ENCODE measurements at places on chromosomes 5 and 9.

- no peak for DNase-seq
Observed at GRCh38 chr9:109918339-109919163, 138.6 kb downstream of the PALM2AKAP2 start.

- no peak for DNase-seq
Observed at GRCh38 chr5:177523711-177524538, 7.2 kb upstream of the DDX41 start.

DNA sequence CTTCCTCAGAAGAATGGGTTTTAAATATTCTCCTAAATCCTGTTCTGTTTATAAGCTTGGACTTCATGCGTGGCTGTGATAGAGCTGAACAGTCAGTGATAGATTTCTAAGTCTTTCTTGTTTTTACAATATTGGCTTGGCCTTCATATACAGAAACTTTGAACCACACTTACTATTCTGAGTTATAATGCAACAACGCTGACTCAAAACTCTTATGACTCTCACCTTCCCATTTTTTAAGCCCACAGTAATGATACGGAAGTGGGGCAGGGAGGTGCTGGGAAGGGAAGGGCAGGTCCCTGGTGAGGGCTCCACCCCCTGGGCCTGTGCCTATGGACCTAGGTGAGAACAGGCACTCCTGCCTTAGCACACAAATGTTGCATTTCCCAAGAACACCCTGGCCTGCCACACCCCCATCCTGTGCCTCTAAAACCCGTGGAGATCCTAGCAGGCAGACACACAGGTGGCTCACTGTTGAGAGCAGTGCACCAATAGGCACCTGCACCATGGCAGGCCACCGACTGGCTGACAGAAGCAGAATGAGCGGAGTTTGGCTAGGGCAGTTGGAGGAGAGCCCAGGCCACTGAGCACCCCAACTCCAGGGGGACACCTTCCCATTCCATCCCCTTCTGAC, 376.7 kb downstream of the GABRG2 start:
- no peak for DNase-seq

DNA sequence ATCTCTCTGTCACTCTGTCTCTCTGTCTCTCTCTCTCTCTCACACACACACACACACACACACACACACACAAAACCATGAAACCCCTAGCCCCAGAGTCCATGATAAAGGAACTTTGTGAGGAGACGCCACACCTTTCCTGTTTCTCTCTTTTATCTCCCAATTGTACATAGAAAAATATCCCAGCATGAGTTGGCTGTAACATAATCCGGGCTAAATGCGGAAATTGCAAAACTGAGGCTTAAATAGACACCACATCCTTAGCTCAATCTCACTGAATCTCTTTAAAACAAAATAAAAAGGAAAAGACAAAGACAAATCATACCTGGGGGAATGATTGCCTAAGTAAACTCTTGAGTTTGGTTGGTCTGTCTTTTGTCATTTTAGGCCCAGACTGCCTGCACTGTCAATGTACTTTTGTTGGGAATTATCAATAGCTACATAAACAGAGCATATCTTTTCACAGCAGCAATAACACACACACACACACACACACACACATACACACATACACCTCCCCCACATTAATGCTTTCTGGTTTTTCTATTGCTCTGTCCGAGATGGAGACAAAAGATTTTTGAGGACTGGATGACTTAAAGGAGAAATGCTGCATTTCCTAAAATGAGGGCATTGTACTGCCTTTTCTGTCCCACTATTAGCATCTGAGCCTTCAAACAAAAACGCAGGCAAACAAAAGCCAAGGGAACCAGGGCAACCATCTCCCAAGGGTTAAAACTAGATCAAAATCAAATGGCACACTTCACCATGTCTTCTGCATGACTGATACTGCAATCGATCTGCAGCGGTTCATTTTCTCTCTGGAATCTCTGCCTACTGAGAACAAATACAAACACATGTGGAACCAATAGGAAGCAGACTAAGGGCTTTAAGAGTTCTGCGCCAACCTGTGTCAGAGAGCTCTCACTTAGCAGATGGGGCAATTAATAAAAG, 321.5 kb downstream of the NFIB start:
- DNase-seq, result no peak

GRCh38 chr9:110620726-110621125, 41.2 kb upstream of the SVEP1 start:
- DNase-seq, result no peak

GRCh38 chr9:96612105-96612965, 7.3 kb downstream of the CDC14B start:
- no peak for DNase-seq

DNA sequence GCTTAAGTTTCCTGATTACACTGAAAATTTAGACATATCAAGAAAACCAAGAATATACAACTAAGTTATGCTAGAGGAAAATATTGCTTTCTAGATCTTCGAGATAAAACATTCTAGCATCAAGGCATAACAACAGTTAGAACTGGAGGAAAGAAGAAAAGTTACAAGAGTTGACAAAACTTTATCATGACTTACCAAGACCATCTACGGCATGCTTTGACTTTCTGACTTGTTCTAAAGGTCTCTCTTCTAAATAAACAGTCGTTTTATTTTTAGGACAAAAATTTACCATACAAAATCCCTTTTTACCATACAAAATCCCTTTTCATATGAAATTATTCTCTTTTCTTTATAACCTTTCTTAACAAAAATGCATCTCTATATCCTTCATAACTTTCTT, 1110.1 kb upstream of the CDH10 start:
- DNase-seq, result no peak

Measured in stimulated activated CD8-positive, alpha-beta memory T cell treated with anti-CD3 and anti-CD28 coated beads, Interleukin-2, amount 100 ng/mL, for 1 hour (primary cell).